ENCODE measurements at places on chromosomes 2 and 18.

GRCh38 chr2:26382564-26382963 lies 19.2 kb upstream of the DRC1 start:
- DNase-seq = no peak

- no peak for DNase-seq
Measured at GRCh38 chr18:31426021-31426420, 21.5 kb upstream of the DSG3 start.

DNA sequence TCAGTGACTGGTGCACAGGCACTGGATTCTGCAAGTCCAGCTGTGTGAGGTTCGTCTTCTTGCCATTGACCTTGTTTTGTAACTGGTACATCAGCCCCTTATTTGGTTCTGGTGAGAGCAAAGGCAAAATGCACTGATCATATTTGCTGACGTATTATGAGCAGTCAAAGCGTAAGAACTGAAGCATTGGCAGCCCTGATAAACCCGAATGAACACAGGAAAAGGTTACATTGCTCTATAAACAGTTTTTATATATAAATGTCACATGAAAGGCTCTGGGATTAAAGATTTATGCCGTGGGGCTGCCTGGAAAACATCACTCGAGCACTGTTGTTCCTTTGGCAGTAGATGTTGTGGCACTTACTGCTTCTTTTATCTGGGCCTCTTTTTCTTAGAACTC lies 167.9 kb downstream of the IRS1 start:
- DNase-seq = no peak

GRCh38 chr2:36567711-36568408 lies 30.1 kb downstream of the FEZ2 start:
- DNase-seq = no peak

GRCh38 chr2:54432251-54433015 lies 23.7 kb upstream of the SPTBN1 start:
- no peak for DNase-seq

DNA sequence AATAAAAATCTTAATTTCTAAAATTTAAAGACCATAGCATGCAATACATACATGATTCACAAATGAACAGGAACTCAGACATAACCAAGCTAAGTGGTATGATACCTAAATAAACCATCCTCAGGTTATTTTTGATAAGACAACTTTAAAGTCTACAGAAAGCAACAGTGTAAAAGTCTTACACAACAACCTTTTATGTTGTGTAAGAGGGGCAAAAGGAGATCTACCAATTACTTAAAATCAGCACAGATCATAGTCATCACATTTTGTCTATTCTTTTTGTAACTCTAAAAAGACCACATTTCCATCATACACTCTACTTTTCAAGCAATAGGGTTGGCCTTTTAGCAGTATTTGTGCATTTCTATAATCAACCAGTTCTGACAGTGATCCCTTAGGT lies 16.3 kb downstream of the SP3 start:
- no peak for DNase-seq

GRCh38 chr2:16096962-16097361 lies 156.6 kb downstream of the MYCN start:
- DNase-seq = no peak

DNA sequence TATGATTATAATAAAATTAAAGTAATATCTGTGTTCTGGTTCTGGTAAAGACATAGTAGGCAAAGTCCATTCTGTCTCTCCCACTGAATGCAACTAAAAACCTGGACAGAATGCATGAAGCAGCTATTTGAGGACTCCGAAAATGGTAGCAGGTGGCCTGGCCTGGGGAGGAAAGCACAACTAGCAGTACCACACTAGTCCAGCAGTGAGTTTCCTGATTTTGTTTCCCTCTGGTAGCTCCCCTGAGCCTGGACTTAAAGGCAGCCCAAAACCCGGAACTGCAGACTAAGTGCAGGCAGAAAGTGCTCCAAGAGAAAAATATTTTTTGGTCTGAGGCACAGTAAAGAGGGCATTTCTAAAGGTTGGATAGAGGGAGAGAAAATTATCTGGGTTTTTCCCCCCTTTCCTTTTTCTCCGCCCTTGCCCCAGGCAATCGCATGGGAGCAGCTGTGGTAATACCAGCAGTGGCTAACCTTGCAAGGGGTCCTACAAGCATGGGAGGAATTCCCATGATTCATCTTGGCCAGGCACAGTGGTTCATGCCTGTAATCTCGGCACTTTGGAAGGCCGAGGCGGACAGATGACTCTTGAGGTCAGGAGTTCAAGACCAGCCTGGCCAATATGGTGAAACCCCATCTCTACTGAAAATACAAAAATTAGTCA lies 32.3 kb downstream of the ASXL2 start:
- DNase-seq = no peak

GRCh38 chr2:154452906-154453493 lies 245.5 kb upstream of the KCNJ3 start:
- no peak for DNase-seq

GRCh38 chr2:187529977-187530721 lies 24.1 kb downstream of the TFPI start:
- no peak for DNase-seq

GRCh38 chr2:137826373-137827372 lies 137.6 kb upstream of the HNMT start:
- DNase-seq = no peak

GRCh38 chr2:42012651-42013050 lies 35.2 kb upstream of the PKDCC start:
- DNase-seq = no peak

DNA sequence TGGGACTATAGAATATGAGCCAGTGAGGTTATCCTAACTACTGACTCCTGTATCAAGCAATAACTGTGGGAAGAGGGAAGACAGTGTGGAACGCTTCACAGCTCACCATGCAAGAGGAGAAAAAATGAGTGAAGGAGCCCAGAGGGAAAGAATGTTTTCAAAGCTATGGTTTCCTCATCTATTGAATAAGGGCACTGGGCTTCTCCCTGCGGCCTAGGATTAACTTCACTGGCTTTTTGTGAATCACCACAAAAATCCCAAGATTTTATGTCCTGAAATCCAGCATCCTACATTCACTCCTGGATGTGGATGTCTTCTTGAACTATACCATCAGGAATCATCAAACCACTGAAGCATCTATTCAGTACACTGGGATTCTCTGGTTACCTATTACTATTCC lies 44.5 kb upstream of the SP5 start:
- no peak for DNase-seq

GRCh38 chr18:31401156-31402025 lies 24.8 kb downstream of the DSG4 start:
- DNase-seq = no peak

DNA sequence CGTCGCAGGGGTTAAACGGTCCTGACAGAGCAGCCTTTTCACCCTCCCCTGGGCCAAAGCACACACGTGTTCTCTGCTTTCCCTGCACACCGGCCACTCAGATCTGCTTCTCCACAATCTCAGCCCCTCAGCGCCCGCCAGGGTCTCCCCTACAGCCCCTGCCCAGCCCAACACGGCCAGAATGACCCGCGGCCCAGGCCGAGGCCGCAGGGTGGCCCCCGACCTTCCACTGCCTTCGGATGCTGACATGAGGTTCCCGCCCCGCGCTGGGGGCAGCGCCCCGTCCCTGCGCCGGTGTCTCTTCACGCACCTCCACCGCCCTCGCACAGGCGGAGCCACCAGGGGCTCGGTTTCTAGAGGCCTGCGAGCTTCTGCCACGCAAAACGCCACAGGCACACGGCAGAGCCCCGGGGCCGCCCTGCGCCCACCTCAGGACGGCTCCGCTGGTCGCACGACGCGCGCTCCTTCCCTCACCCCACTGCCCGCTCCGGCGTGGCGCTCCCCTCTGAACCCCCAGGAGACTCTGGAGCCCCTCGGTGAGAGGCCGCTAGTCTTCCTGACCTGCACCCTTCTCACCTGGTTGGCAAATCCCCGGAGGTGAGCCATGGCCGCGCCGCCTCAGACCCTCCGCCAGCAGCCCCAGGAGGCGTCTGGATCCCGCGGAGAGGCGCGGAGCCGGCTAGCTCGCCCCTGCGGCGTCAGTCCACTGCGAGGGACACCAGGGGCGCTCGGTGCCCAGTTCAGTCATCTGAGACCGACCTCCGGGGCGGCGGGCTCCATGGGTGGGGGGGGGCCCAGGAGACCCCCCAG lies 749 bp downstream of the STK25 start:
- peak; percentile 33 for DNase-seq

DNA sequence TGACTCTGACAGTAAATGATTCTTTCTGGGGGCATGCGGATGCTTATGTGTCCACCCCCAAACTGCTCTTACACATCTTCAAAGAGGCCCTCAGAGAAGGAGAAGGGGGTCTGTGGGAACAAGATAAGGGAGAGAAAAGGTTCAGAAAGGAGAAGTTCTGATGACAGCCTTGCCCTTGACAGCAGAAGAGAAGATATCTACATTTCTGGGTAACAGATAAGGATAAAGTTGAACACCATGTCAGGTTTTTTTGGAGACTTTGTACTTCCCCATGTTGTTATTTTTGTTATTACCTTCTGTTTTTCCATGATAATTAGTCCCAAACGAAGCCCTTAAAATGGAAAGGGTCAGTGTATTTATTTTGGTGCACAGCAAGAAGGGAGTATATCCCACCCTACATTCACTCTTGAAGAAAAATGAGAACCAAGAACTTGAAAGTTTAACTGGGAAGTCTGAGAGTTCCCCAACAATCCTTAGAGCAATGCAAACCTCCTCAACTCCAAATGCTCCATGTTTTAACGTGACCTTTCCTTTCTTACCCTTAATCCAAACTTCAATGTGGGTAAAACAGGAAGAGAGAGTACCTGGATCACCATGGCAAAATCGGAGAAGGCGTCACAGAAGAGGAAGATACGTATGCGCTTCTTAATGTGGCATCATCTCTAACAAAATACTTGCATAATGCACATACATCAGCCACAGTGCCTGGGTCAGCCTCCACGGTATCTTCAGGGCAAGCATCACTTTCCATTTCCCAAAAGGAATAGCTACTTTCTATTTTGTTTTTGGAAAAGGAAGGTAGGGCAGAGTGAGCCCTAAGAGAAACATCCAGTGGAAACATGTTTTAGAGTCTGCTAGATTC lies 264.6 kb upstream of the STON1 start:
- DNase-seq = no peak

GRCh38 chr18:61824733-61825363 lies 68.0 kb downstream of the RNF152 start:
- no peak for DNase-seq

DNA sequence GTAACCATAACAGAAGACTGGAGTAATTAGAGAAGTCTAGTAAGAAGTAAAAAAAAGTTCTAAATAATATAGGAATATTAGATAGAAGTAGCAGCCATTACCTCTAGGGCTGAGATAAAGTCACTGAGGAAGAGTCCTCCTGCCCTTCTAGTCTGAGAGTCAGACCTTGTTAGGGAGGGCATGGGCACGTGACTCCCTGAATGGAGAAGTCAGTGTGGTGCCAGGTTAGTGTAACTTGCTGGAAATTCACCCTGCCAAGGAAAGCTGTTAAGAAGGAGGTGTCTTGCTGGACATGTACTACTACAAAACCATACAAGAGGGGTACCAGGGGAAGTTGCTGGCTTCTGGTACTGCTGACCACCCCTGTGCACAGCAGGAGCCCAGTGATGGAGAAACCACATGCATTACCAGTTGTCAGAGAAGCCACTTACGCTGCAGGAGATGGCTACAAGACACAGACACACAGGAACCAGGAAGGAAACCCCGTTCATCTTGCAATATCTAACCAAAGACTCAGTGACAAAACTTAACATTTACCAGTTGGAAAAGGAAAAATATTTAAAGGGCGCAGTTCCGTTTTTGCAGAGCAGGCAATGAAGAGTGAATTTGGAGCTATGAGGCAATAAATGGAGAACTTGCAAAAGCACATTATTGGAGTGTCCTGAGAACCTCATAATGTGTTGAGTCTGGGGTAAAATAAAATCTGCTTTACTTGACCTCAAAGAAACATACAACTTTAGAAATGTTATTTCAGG lies 77.2 kb upstream of the TLK1 start:
- DNase-seq = no peak

DNA sequence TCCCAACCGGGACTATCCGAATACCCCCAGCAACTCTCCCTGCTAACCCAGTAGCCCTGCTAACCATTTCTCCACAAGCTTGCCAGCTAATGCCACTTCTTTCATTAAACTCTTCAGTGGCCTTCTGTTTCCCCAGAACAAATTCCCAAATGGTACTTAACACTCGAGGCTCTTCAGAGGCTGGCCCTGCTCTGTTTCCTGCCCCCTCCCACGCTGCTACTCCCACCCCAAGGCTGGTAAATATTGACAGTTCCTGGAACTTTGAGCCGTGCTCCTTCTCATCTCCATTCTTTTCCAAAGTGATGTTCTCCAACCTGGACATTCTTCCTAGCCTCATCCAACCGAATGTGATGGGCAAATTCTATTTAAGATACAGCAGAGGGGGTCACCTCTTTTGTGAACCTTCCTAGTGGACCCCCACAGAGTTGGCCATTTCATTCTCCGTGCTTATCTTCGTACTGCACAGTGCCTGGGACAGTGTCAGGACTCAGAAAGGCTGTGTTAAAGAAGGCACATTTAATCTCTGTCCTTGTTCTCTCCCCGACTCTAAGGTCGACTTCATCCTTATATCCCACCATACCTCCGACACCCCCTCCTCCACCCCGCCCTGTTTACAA lies 3.2 kb upstream of the KIDINS220 start:
- no peak for DNase-seq

GRCh38 chr2:58845011-58845410 lies 603.9 kb upstream of the FANCL start:
- DNase-seq = no peak

- DNase-seq = no peak
Measured at GRCh38 chr2:201962774-201963562, 70.7 kb upstream of the FZD7 start.

DNA sequence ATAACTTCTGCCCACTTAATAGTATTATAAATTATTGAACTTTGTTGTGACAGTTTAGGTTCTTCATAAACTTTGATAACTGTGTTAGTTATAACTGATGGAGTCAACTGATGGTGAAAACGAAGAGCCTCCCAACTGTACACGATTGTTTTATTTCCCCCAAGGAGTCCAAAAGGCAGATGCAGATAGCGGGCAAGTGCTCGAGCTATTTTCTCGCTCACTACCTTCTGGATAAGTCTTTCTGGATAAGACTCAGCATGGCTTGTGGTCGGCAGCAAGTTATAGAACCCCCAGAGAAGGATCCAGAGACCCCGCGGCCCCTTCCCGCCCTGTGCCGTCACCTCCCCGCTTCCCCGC lies 517 bp downstream of the GCFC2 start:
- no peak for DNase-seq

DNA sequence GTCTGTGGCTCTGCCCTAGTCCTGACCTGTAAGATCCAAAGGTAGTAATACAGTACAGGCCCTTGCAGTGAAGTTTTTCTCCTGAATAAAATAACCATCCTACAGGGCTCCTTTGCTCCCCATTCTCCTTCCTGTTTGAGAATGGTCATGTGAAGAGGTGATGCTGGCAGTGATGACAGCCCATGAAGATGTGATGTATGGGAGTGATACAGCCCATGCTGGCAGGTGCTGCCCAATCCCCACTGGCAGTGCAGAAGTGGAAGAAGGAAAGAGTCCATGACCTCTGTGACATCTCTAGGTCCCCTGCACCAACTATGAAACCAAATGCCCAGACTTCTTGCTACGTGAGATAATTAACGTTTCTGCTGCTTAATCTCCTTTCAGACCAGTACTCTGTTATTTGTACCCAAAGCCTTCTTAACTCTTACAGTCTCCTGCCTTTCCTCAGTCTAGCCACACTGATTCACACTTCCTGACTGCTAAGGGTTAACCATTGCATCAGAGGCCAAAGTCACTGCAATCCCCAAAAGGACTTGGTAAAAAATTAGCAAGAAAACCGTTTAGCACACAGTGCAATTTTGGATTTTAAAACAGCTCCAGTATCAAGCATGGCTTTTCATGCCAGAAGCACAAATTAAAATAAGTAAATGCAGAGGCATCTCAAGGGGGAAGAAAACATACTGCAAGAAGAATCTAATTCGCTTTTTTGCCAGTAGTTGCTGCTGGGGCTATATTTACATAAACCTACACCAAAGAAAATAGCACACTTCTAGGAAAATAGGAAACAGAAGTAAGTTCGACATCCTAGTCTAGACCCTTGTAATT lies 98.0 kb downstream of the STK39 start:
- no peak for DNase-seq
